Stimulated activated CD4-positive, alpha-beta T cell treated with anti-CD3 and anti-CD28 coated beads, Interleukin-15, amount 100 ng/mL, for 1 hour (primary cell): ENCODE measurements at places on chromosomes 13 and 19.

- no peak for DNase-seq
These were observed 65.6 kb upstream of the USE1 start for GRCh38 chr19:17149393-17150135.

GRCh38 chr13:80309926-80310325, 31.0 kb downstream of the SPRY2 start:
- no peak for DNase-seq

DNA sequence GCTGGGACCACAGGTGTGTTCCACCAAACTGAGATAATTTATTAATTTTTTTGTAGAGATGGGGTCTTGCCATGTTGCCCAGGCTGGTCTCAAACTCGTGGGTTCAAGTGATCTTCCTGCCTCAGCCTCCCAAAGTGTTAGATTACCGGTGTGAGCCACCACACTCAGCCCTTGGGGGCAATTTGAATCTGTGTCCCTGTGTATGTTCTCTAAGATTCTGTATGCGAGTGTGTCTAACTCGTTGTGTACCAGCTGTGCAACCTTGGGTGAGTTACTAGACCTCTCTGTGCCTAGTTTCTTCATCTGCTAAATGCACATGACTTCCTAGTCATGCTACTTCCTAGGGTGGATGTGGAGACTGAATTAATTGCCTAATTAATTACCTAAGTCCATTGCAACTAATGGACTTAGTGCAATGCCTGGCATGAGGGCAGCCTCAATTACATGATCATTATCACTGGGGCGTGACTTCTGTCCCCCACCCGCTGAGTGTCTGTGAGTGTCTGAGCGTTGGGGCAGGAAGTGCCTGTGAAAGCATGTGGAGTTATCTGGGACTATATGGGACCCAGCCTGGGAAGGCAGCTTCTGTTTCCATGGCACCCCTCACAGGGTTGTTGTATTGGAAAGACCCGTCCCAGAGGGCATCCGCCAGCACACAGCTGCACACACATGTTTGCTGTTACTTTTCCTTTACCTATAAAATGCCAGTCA, 1.8 kb upstream of the NCCRP1 start:
- DNase-seq = no peak

GRCh38 chr13:31184451-31184850, 15.3 kb upstream of the B3GLCT start:
- DNase-seq = no peak

DNA sequence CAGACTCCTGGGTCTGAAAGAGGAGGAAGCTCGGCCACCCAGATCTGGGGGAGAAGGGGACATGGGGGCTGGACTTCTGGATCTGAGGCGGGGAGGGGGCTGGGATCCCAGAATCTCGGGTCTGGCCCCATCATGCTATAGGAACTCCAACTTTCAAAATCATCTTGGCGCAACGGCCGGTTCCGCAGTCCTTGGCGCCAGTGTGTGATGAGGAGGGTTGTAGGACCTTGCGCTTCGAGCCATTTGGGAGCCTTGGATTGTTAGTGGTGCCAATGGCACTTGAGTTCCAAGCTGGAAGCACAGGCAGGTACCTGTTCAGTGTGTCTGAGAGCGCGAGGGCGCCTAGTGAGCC, 324 bp downstream of the RUVBL2 start:
- no peak for DNase-seq

DNA sequence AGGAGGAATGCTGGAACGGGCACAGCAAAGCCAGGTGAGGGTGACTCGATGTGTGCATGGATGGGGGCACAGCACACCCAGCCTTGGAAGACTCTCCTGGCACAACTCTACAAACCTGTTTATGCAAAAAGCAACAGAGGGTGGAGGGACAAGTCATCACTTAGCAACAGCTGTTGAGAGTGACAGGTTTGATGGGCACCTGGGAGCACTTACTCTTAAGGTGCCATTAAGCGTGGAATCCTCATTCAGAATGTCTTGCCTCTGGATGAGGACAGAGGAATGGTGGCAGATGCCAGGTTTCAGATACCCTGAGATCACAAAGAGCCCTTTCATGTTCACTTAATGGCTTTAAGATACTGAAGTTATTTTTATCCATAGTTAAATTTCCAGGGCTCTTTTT, 97.0 kb downstream of the DCT start:
- no peak for DNase-seq

DNA sequence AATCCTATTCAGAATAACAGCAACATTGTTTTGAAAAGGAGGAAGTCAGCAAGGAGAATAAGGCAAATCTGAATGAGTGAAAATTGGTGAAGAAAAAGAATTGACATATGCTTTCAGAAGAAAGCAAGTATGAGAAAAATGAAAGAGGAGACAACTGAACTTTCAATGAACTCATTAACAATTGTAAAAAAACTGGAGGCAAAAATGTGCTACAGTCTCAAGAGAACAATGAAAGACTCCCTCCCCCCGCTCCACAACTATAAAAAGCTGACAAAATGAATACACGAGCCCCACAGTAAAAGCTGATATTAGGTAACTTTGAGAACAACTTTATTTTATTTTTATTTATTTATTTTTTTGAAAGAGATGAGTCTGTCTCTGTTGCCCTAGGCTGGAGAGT, 373.1 kb downstream of the DIAPH3 start:
- DNase-seq = no peak

GRCh38 chr13:85694992-85695391, 104.2 kb downstream of the SLITRK6 start:
- no peak for DNase-seq

DNA sequence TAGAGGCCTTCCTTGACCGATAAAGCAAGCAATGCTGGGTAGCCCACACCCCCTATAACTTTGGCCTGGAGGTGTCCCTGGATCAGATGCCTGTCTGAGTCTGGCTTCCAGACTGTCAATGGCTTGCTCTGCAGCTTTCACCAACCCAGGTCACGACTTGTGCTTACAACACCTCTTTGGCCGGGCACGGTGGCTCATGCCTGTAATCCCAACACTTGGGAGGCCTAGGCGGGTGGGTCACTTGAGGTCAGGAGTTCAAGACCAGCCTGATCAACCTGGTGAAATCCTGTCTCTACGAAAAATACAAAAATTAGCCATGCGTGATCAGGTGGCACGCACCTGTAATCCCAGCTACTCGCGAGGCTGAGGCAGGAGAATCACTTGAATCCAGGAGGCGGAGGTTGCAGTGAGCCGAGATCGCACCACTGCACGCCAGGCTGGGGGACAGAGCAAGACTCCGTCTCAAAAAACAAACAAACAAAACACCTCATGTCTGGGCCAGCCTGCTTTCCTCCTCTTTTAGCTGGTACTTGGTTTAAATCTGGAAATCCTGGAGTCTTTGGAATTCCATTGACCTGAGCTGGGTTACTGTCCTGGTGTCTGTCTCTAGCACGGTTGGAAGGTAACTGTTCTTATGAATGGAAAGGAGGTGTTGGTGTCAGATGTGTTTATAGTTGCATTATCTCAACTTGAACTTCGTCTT, 10.3 kb upstream of the GARRE1 start:
- no peak for DNase-seq

DNA sequence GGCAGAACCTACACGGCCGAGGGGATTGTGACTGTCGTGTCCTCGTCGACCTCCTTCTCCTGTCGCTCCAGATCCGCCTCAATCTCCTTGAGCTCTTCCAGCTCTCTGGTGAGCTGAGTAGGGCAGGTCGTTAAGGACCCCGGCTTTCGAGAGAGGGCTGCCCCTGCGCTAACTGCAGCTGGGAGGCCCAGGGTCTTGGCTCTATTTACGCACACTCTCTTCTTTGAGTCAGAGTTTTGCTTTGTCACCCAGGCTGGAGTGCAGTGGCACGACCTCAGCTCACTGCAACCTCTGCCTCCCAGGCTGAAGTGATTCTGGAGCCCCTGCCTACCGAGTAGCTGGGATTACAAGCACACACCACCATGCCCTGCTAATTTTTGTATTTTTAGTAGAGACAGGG, 7.6 kb downstream of the SPC24 start:
- no peak for DNase-seq

DNA sequence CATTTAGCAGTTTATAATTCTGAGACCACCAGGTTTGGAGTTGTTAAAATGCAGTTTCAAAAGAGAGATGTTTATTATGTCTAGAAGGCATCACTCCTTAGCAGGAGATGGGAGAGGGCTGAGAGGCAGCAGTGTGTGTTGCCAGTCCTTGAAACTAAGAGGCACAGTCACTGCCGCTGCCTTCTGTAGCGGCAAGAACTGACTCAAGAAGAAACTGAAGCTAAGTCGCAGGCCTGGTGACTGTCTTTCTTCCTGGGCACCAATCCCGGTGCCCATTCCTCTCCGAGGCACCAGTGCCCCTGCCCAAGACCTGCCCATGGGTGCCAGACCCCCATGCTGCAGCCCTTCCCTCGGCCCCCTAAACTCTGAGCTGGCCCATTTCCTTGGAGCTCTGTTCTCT, 20.1 kb downstream of the N4BP2L1 start:
- no peak for DNase-seq

DNA sequence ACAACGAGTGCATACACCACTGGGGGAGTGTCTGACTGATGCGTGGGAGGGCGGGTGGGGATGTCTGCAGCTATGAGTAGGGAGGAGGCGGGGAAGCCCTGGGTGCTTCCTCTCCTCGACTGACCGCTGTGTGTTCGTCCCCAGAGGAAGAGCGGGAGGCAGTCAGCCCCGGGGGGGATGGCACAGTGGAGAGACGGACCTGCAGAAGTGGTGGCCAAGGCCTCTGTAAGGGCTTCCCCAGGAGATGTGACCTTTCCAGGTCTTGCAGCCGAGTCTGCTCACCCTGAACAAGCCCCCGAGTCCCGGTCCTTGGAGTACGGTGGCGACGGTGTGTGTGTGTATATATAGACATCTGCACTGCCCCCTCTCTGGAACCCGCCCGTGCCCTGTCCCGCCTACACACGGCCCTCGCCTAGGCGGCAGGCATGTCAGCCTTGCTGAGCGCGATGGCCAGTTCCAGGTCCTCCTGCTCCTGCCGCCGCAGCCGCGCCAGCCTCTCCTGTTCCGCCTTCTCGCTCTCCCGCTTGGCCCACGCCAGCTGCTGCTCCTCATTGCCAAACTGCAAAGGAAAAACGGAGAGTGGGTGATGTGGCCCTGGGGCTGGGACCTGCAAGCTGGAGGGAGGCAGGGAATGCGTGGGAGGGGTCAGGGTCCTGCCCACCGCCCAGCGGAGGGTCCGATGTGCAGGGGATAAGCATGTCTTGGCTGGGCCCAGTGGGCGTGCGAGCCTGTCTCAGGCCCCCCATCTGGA, 30.8 kb downstream of the KLF2 start:
- DNase-seq = no peak

DNA sequence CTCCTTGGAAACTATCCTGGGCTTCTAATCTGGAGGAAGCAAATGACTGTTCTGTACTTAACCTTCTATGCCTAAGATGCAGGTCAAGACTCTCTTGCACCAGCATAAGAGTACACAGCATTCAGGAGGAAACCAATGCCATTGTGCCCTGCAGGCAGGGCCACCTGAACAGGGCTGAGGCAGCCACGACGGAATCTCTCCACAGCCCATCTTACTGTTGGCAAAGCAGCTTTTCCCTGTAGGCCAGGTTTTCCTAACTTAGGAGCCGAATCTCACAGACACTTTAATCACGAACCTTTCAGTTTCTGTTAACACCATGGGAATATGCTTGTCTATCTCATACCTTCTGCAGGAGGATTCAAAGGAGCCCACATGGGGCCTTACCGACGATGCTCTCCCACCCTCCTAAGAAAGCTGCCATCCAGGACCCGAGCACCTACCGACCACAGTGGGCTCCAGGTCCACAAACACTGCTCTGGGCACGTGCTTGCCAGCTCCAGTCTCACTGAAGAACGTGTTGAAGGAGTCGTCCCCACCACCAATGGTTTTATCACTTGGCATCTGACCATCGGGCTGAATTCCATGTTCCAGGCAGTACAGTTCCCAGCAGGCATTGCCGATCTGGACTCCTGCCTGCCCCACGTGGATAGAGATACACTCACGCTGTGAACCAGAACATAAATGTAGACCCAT, 2.6 kb downstream of the TUBA3C start:
- no peak for DNase-seq

GRCh38 chr13:27396252-27396846, 28.1 kb upstream of the GTF3A start:
- no peak for DNase-seq
